ENCODE measurements at places on chromosomes 1 and 21.
A peak's percentile ranks its signal among the peaks of the same experiment; 100 is the strongest.

- DNase-seq: no peak
Observed at GRCh38 chr1:227922501-227923352, 25.0 kb downstream of the WNT9A start.

DNA sequence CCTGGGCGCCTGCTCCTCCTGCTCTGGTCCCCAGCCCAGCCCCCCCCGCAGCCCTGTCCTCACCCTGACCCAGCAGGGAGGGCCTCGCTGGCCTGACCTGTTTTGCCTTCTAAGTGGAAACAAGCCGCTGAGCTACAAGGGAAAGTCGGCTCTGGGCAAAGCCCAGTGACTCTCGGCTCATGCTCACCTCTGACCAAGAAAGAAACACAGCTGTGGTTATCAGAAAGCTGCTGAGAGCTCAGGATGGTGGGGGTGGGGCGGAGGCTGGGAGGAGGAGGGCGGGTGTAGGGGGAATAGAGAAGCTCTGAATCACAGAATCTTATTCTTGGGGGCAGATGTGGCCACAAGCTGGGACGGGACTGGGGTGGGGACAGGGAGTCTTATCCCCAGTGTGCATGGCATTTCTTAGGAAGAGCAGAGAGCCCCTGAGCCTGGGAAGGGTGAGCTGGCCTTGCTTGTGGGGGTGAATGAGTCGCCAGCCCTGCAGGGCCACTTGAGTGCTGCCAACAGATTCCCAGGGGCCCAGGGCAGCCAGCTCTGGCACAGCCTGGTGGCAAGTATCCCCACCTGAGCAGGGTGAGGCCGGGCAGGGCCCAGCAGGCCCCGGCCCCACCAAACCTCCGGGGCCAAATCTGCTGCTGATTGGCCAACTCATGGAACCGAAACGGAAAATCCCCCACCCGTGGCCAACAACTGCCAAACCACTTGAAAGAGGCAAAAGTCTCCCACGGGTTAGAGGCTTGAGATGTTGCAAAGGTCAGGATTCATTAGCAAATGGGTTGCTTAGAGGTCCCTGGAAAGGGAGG, 120.6 kb downstream of the SPSB1 start:
- DNase-seq: peak; percentile 61

DNA sequence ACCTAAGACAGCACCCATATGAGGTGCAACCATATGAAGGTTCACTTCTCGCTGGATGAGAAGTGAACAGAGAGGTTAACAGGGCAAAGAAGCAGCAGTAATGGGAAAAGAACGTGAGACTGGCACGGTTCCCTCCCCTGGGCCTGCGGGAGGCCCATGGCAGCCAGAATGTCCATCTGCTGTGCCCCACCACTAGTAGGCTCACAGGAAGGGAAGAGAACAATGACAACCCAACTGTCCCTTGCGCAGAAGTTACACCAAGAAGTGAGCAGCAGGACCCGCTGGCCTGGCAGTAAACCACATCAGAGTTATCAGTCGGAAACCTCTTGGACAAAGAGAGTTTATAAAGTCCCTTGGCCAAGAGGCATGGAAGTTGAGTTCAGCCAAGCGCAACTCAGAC, 11.3 kb downstream of the HIVEP3 start:
- DNase-seq: no peak

- DNase-seq: no peak
Observed at GRCh38 chr1:29392036-29392435, 155.7 kb downstream of the PTPRU start.

GRCh38 chr1:116759636-116760035, 5.4 kb downstream of the CD2 start:
- no peak for DNase-seq

DNA sequence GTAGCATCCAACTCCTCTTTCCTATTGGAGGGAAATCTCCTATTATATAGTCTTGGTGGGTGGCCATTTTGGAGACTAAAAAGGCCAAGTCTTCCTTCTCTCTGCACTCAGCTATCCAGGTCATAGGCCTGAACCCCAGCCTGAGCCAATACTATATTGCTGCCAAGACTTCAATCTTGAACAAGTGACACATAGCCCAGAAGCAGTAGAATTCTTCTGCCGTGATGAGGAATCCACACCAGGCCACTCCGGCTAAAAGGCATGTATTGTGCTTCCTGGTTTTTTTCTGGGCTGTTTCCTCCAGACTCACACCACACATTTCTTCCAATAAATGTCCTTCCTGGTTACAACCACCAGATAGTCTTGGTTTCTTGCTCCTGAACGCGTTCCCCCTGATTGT, 43.0 kb downstream of the ATF3 start:
- DNase-seq: no peak

DNA sequence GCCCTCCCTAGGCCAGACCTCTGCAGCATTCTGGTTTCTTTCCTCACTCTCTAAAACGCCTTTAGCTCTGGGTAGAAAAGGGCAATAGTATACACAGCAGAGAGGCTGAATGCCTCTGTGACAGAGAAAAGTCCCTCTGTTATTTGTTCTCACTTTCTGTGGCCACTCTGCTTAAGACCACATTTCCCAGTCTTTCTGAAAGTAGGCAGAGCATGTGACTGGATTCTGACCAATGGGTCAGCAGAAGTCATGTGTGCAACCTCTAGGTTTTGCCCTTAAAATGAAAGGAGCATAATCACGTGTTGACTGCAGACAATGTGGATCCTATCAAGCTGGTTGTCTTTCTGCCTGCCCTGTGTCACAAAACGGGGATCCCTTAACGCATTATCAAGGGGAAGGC, 79.7 kb upstream of the MARK1 start:
- DNase-seq: no peak

GRCh38 chr21:34730756-34731445, 62.1 kb downstream of the CLIC6 start:
- no peak for DNase-seq

GRCh38 chr1:171636141-171636540, 14.1 kb downstream of the MYOCOS start:
- no peak for DNase-seq

GRCh38 chr1:196309386-196309785, 298.9 kb downstream of the KCNT2 start:
- no peak for DNase-seq

- DNase-seq: no peak
Observed at GRCh38 chr1:26361605-26362122, 7.7 kb upstream of the CRYBG2 start.

DNA sequence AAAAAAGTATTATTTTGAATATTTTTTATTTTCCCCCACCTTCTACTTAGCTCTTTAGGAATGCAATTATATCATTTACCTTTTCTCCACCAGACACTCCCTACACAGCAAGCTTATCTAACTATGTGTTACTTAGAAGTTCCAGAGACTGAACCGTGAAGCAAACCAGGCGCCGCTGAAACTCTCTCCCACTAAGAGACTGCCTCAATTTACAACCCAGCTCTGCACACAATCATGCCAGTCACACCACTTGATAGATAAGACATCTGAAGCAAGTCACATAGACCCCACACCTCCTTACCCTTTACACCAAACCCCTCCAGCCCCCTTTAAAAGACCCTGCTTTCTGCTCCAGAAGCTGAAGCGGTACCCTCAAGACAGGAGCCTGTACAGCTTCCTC, 245.5 kb downstream of the S1PR1 start:
- no peak for DNase-seq

DNA sequence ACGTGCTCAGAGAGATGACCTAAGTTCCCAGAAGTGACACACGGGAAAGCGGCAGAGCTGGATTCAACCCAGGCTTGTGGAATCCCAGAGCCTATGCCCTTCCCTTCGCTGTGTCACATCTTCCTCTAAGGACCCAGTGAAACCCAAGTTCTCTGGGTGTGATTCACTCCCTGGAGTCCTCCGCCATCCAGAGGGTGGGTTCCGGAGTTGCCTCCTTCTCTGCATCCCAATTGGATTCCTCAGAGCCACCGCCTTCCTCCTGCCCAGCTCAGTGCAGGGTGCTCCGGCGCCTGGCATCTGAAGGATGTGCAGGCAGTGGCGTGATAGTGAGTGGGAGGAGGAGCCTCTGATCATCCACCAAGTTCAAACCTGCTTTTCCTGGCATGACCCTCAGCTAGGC, 20.7 kb upstream of the RCC2 start:
- DNase-seq: no peak

DNA sequence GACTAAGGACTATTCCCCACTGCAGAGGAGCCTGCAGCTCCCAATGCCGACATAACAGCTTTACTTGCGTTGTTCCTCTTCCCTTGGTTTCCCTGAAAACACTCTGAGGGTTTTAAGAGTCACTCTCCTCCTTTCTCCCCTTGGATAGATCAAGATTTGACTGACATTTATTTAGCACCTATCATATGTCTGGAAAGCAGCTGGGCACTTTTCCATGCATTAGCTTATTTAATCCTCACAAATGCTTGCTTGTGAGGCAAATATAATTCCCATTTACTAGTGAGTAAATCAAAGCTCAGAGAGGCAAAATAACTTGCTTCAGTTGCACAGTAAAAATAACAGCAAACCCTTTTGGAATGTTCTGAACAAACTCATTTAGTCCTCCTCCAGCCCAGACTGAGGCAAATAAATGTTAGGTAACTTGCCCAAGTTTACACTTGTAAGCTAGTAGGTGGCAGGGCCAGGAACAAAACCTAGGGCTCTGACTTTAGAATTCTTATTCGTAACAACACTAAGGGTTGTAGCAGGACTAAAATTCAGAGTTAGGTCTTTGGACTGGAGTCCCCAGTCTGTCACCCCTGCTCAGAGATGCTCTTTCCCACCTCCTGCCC, 81.4 kb downstream of the KCND3 start:
- DNase-seq: no peak

- DNase-seq: no peak
Observed at GRCh38 chr1:41249319-41249718, 7.2 kb upstream of the SCMH1 start.

DNA sequence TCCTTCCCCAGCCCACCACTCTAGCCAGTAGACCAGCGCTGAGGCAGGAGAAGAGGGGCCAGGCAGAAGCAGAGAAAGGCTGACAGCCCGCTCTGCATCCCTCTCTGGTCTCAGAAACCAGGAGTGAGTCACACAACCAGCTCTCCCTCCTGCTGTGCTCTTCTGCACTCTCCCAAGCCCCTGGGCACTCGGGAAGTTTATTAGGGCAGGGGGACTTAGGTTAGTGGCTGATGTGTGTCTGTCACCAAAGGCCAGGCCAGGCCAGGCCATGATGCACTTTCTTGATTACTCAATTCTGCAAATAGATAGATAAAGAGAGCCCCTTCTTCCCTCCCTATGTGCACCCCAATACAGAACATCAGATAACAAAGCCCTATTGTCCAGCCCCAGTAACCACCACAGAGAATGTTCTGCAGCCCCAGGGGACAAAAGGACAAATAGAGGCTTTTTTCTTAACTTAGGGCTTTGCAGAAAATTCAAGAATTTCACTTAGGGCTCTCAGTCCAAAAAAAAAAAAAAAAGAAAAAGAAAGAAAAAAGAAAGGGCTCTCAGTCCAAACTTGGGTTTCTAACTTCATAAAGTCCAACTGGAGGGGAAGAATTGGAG, 52.9 kb upstream of the CNTN2 start:
- no peak for DNase-seq

- no peak for DNase-seq
Observed at GRCh38 chr1:26102526-26102925, 9.1 kb upstream of the PDIK1L start.

GRCh38 chr1:97883823-97884222, 37.0 kb downstream of the DPYD start:
- DNase-seq: no peak

GRCh38 chr1:18233176-18233864, 125.7 kb downstream of the IGSF21 start:
- DNase-seq: no peak

- DNase-seq: no peak
Observed at GRCh38 chr21:36725793-36726386, 27.0 kb downstream of the SIM2 start.

- no peak for DNase-seq
Observed at GRCh38 chr1:240417317-240417716, 194.6 kb downstream of the GREM2 start.

- DNase-seq: no peak
Observed at GRCh38 chr1:205003358-205004131, 39.5 kb upstream of the CNTN2 start.

GRCh38 chr1:55816456-55817426, 601.6 kb upstream of the USP24 start:
- no peak for DNase-seq

DNA sequence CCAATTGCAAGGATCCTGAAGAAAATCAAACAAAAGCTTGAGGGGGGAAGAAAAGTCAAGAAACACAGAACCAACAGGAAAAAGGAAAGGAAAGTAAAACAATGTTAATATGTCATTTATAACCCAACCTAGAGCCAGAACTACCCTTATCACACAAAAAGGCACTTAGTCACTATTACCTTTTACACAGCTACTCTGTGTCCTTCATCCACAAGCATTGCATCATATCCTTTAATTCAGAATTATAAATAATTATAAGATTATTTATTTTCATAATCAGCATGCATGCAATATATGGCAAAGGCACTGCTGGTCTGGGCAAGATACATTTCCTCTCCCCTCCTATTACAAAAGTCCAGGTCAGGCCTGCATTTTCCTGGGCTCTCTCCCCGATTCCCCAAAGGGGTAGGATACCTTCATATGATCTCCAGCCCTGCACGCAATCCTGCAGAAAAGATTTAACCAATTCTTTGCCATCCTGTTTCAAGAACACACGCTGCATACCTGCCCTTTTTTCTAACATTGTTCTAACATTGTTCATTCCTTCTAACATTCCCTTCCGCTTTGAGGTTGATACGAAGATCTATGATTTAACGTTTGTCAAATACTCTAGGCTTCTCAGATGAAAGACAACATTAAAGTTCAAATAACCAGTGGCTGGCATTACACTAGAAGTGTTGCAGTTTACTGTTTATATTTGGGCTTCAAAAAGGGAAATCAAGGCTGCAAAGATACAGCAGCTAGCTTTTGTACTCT, 4.3 kb downstream of the PTPN14 start:
- DNase-seq: no peak

DNA sequence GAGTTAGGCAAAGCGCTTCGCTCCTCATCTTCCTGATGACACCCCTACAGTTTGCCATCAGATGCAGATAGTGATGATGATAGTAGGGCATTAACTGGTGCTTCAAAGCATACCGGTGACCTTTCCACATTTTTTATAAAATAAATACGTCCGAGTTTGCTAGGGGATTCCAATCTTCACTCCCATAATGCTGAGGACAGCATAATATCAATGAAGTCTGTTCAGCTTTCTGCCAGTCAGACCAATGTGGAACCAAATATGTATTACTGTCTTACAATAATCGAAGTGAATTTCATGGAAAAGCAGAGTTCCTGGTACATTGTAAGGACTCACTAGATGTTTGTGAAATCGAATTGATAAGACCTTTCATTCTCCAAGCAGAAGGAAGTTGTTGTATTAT, 258.7 kb downstream of the RYR2 start:
- DNase-seq: no peak

- peak; percentile 93 for DNase-seq
Observed at GRCh38 chr1:155061381-155062150, 2.0 kb upstream of the EFNA4 start.

- no peak for DNase-seq
Observed at GRCh38 chr1:169877800-169878491, 15.8 kb downstream of the SCYL3 start.

GRCh38 chr1:4974981-4975685, 320.7 kb downstream of the AJAP1 start:
- DNase-seq: no peak

Data from activated naive CD4-positive, alpha-beta T cell treated with anti-CD3 and anti-CD28 coated beads, Interleukin-2, amount 50 U/mL, for 16 hours (primary cell).